ENCODE measurements at places on chromosomes 3 and 15. TPM values are rescaled to one million over a fixed set of nuclear protein-coding genes. Genes with fewer than 3 reads are reported as not detected.

The RTP1 gene
- total RNA-seq, result not detected

The RPS27L gene
- total RNA-seq, result 192 TPM

The ITIH4 gene
- total RNA-seq, result 24.9 TPM

The IQSEC1 gene
- total RNA-seq, result 71.4 TPM

The ADAMTS17 gene
- 1.6 TPM for total RNA-seq

The CCR9 gene
- total RNA-seq, result 3.2 TPM

The CX3CR1 gene
- 0.41 TPM for total RNA-seq

The CACNA2D2 gene
- total RNA-seq, result 1.1 TPM

The SERP1 gene
- 95.9 TPM for total RNA-seq

The GOLGA8G gene
- total RNA-seq, result not detected

GRCh38 chr3:34008191-34008590 lies 209.8 kb downstream of the PDCD6IP start:
- H3K27me3 ChIP-seq, result no peaks in the 10 kb centered on the region
- no peaks in the 10 kb centered on the region for H3K36me3 ChIP-seq
- no peaks in the 10 kb centered on the region for H3K4me1 ChIP-seq
- no peak overlapping the region for H3K27ac ChIP-seq

- DNase-seq, result no peak
- no peak overlapping the region for H3K4me3 ChIP-seq
- peaks cover 26% of the 10 kb centered on the region for H3K36me3 ChIP-seq
- peaks cover 20% of the 10 kb centered on the region for H3K4me1 ChIP-seq
Observed at GRCh38 chr3:49273825-49274532, 3.1 kb downstream of the C3orf62 start.

DNA sequence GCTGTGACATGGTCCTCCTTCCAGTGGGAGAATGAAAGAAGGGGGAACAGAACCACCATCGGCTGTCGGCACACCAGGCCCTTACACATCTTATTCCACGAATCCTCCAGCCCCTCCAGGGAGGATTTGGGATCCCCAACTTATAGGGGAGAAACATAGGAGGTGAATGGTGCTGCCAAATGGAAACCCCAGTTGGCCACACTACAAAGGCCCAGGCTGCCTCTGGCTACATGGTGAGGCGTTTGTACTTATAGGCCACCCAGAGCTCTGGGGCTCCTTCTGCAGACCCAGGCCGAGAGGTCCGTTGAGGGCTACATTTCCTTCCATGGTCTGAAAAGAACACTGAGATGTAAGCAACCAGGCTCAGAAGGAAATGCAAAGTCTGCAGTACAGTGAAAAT lies 12.0 kb downstream of the AMOTL2 start:
- no peak for DNase-seq
- no peak overlapping the region for H3K27ac ChIP-seq
- H3K4me1 ChIP-seq, result peaks cover 12% of the 10 kb centered on the region
- H3K27me3 ChIP-seq, result peaks cover 31% of the 10 kb centered on the region
- H3K4me3 ChIP-seq, result no peak overlapping the region

- H3K27me3 ChIP-seq, result no peaks in the 10 kb centered on the region
- peaks cover 6% of the 10 kb centered on the region for H3K4me1 ChIP-seq
- peaks cover 16% of the 10 kb centered on the region for H3K36me3 ChIP-seq
- no peak overlapping the region for H3K27ac ChIP-seq
Observed at GRCh38 chr3:113485161-113485609, 29.8 kb downstream of the SPICE1 start.

- no peaks in the 10 kb centered on the region for H3K4me1 ChIP-seq
- no peaks in the 10 kb centered on the region for H3K36me3 ChIP-seq
- no peak for DNase-seq
- no peak overlapping the region for H3K27ac ChIP-seq
- no peak overlapping the region for H3K4me3 ChIP-seq
Observed at GRCh38 chr3:105348307-105348706, 18.4 kb upstream of the ALCAM start.

DNA sequence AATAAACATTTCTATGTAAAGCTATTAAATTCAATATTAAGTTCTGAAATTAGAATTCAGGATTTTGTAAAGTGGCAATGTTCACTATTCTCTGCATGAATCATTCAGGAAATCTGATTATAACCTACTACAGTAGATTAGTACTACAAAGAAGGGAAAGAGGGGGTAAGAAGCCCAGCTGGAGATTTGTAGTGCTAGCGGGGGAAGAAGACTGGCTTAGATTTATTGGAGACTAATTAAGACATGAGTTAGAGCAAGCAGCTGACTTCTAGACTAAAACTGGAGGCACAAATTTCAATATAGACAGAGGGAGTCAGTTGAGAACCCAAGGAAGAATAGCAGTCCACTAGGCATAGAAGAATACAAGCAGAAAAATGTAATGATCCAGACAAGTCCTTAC lies 55.8 kb upstream of the SETMAR start:
- peaks cover 1% of the 10 kb centered on the region for H3K36me3 ChIP-seq
- H3K27me3 ChIP-seq, result no peaks in the 10 kb centered on the region
- H3K4me1 ChIP-seq, result no peaks in the 10 kb centered on the region
- no peak overlapping the region for H3K27ac ChIP-seq

- no peaks in the 10 kb centered on the region for H3K27me3 ChIP-seq
- peaks cover 6% of the 10 kb centered on the region for H3K36me3 ChIP-seq
- H3K4me3 ChIP-seq, result no peak overlapping the region
- H3K27ac ChIP-seq, result no peak overlapping the region
- DNase-seq, result no peak
- no peaks in the 10 kb centered on the region for H3K4me1 ChIP-seq
Observed at GRCh38 chr15:72339777-72340177, 19.8 kb upstream of the CELF6 start.

DNA sequence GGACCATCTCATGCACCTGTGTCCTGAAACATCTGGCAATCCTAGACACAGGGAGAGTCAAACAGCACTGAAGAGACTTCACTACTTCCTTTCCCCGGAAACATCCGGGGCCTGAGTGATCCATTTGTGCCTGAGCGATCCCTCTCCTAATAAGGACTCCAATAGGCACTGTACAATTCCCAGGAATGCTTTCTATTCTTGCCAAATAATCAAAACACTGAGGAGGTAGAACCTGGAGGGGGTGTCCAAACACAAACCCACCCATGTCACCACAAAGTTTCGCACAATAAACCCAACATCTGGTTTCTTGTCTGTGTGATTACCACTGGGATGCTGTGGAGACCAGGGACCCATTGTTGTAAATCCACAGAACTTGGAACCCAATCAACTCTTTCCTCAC lies 205.0 kb downstream of the OPA1 start:
- no peaks in the 10 kb centered on the region for H3K4me1 ChIP-seq
- peaks cover 43% of the 10 kb centered on the region for H3K27me3 ChIP-seq
- no peak for DNase-seq
- H3K4me3 ChIP-seq, result no peak overlapping the region
- no peak overlapping the region for H3K27ac ChIP-seq

GRCh38 chr15:91970142-91970541 lies 116.6 kb downstream of the SLCO3A1 start:
- H3K27ac ChIP-seq, result no peak overlapping the region
- DNase-seq, result no peak
- peaks cover 1% of the 10 kb centered on the region for H3K36me3 ChIP-seq
- no peak overlapping the region for H3K4me3 ChIP-seq
- no peaks in the 10 kb centered on the region for H3K27me3 ChIP-seq

DNA sequence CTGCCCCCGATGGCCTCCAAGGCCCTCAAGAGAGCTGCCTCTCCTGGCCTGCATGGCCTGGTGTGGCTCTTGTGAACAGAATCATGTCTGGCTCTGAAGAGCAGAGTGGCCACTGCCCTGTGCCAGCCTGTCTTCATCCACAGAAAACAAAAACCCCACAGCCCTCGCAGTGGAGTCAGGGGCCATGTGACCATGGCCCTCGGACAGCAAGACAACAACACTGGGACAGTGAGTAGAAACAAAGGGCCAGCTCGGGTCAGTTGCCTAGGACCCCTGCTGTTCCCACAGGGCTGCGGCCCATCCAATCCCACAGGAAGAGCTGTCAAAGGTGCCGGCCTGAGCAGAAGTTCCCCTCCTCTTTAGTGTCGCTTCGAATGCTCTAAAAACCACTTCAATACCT lies 72.5 kb downstream of the UMPS start:
- DNase-seq, result no peak
- H3K4me1 ChIP-seq, result no peaks in the 10 kb centered on the region
- no peak overlapping the region for H3K4me3 ChIP-seq
- H3K27me3 ChIP-seq, result peaks cover 10% of the 10 kb centered on the region

DNA sequence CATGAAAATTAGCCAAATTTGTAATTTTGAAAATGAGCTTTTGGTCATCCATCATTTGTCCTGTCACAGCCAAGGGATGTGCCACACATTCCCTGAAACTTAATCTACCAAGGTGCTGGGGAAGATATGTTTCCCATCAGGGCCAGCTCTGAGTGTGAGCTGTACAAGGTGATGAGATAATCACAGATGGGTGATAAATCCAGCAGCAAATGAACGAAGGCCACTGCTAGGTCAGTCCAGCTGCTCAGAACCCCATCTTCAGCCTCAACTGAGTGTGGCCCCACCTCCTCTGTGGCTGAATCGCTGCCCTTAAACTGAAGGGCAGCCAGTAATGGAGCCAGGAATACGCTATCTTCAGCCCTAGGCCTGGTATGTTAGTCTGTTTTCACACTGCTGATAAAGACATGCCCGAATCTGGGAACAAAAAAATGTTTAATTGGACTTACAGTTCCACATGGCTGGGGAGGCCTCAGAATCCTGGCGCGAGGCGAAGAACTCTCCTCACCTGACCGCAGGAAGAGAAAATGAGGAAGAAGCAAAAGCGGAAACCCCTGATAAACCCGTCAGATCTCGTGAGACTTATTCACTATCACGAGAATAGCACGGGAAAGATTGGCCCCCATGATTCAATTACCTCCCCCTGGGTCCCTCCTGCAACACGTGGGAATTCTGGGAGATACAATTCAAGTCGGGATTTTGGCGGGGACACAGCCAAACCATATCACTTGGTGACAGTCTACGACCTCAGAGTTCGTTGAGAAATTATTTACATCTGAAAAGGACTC lies 553.0 kb downstream of the NTRK3 start:
- H3K36me3 ChIP-seq, result no peaks in the 10 kb centered on the region
- H3K4me1 ChIP-seq, result no peaks in the 10 kb centered on the region
- no peak for DNase-seq
- no peaks in the 10 kb centered on the region for H3K27me3 ChIP-seq

DNA sequence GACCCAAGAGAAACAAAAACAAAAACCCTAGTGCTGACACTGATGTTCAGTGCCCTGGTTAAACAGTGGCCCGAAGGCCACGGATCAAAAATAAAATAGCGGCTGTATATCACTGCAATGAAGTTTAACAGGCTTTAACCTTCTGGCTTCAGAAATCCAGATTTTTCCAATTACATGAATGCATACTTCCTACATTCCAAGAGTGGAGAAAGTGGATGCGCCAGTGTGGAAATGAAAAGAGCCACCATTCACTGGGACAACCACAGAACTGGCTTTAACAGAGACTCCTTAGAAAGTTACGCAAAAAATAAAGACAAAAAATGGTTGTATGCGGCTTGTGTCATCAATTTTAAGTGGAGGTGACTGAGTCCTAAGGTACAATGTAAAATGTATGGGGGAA lies 522.2 kb downstream of the FHIT start:
- DNase-seq, result no peak
- H3K4me1 ChIP-seq, result no peaks in the 10 kb centered on the region
- H3K36me3 ChIP-seq, result no peaks in the 10 kb centered on the region
- no peak overlapping the region for H3K27ac ChIP-seq

DNA sequence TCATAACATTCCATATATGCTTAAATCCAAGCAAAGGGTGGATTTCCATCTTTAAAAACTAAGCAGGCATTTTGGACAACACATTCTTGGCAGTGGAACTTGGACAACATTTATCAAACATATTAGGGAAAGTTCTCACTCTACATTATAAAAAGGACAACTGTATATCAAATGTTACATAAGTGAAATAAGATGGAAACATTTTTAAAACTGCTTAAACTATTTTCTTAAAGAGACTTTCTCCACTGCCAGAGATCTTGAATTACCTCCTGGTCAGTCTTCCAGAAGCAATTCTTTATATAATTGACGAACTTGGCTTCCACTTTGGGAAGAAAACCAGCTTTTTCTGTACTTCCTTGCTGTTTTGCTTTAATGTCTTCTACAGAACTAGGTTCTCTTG lies 109.3 kb downstream of the NEO1 start:
- H3K27me3 ChIP-seq, result no peaks in the 10 kb centered on the region
- H3K36me3 ChIP-seq, result peaks cover 6% of the 10 kb centered on the region
- no peak overlapping the region for H3K27ac ChIP-seq
- H3K4me1 ChIP-seq, result no peaks in the 10 kb centered on the region
- no peak for DNase-seq
- no peak overlapping the region for H3K4me3 ChIP-seq

- H3K4me3 ChIP-seq, result no peak overlapping the region
- H3K27ac ChIP-seq, result peak overlapping the region; percentile 13
- peaks cover 32% of the 10 kb centered on the region for H3K36me3 ChIP-seq
Observed at GRCh38 chr3:121995161-121996137, 26.6 kb downstream of the ILDR1 start.

DNA sequence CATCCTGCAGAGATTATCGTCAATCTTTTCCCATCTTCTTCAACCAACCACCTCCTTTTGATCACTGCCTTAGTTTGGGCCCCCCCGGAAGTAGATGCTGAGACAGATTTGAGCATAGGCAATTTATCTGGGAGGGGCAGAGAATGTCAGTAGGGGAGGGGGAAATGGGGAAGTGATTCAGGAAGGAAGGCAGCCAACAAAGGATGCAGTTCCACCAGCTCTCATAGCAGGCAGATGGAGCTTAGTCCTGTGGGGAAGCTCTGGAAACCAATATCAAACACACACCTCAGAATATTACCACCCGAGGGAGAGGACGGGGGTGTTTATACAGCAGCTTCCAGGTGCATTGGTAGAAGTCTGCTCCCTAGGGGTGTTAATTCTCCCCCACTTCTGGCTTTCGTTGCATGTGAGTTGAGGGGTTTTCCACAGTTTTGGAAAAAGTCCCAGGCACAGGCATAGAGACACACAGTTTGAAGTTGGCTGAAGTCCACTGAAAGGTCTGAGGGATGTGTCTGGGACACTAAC lies 91.5 kb upstream of the TNFAIP8L3 start:
- no peaks in the 10 kb centered on the region for H3K36me3 ChIP-seq
- no peak overlapping the region for H3K27ac ChIP-seq
- no peaks in the 10 kb centered on the region for H3K4me1 ChIP-seq
- no peak overlapping the region for H3K4me3 ChIP-seq

- peaks cover 50% of the 10 kb centered on the region for H3K4me1 ChIP-seq
- H3K4me3 ChIP-seq, result no peak overlapping the region
- H3K36me3 ChIP-seq, result peaks cover 5% of the 10 kb centered on the region
- DNase-seq, result peak; percentile 80
- H3K27ac ChIP-seq, result no peak overlapping the region
Observed at GRCh38 chr3:12984023-12984823, 89.0 kb downstream of the IQSEC1 start.

DNA sequence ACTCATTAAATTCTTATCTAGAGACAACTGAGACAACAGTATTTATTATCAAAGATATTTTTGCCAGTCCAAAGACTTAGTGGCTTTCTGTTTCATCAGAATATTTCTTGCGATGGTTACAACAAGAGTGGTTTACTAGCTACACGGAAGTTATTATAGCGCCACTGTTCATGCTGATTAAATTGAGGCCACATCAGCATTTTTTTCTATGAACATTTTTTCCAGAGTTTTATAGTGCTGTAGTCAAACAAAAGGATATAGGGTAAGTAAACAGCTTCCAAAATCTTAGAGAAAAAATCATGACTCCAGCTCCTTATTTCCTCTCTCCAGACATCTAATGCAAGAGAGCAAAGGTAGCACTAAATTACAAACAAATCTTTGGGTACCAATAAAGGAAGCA lies 1264.4 kb downstream of the ZPLD1 start:
- H3K36me3 ChIP-seq, result no peaks in the 10 kb centered on the region
- no peaks in the 10 kb centered on the region for H3K4me1 ChIP-seq
- no peak overlapping the region for H3K4me3 ChIP-seq
- DNase-seq, result no peak
- H3K27me3 ChIP-seq, result no peaks in the 10 kb centered on the region
- H3K27ac ChIP-seq, result no peak overlapping the region
